Fibroblast of skin of back (primary cell): ENCODE measurements at places on chromosomes 16 and 17.

DNA sequence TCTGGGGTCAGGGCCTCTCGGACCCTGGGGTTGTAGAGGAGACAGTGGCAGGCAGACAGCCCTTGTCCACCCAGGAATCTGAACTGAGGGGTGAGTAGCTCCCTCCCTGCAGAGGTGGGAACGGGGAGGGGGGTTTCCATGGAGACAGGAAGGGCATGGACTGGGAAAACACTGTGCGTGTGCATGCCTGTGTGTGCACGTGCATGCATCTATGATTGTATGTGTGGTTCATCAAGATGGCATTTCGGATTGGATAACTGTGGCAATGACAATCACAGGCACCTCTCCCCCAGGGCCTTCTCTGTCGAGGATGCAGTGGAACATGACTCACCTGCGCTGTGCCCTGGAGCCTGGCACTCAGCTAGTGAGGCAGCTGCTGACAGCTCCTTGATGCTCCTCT, 6.1 kb upstream of the CD300C start:
- DNase-seq: no peak

GRCh38 chr17:69414408-69415274, at the start of gene MAP2K6:
Gene MAP2K6 (plus strand): TSS chr17:69414697. CDS start chr17:69414985, 288 bp downstream.
- DNase-seq: peak; percentile 56

- peak; percentile 49 for DNase-seq
Measured at GRCh38 chr17:81870131-81870980, 781 bp downstream of the ARHGDIA start.

GRCh38 chr17:73197161-73197560, 4.3 kb downstream of the COG1 start:
- no peak for DNase-seq

DNA sequence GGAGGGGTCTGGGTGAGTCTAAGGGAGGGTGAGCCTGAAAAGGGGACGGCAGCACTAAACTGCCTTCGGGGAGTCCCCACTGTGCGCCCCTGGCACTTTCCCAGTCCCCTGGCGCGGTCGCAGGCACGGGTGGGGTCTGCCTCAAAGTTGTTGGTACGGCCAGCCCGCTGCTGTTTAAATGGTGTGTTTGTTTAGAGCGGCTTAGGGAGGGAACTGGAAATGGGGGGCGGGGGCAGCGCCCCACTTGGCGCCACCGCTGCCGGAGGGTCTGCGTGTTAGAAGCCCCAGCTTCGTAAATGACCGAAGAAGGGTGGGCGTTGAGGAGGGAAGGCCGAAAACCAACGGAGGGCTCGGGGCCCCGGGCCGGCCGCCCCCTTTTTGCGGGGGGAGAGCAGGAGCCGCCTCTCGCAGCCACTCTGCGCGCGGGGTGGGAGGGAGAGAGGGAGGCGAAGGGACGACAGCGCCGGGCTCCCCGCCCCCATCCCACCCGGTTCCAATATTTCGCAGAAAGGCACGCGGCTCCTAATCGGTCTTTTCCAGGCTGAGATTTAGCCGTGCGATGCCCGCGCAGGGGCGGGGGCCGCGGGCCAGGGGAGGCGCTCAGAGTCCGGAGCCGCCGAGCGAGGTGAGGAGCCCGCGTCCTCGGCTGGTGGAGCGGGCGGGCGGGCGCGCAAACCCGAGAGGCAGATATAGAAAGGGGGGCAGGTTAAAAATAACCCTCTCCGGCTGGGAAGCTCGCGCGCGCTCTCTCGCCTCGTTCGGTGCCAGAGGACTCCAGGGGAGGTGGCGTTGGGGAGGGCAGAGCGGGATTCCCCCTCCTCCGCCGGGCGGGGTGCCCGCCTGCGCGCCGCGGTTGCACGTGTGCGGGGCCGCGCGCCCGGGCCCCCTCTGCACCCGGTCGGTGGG, 54.9 kb downstream of the SREBF1 start:
- DNase-seq: peak; percentile 68

DNA sequence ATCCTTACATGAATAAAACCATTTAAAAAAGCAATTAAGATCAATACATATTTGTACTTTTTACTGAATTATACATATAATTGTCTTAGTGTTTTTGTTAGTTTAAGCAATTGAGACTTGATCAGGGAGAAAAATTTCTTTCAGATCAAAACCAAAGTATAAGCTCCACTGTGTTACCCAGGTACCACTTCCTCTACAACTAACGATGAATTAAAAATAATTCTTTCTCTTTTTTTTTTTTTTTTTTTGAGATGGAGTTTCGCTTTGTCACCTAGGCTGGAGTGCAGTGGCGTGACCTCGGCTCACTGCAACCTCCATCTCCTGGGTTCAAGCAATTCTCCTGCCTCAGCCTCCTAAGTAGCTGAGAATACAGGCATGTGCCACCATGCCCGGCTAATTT, 6.8 kb downstream of the FBXO47 start:
- DNase-seq: no peak

- DNase-seq: no peak
Measured at GRCh38 chr17:80762076-80762475, 217.4 kb downstream of the RPTOR start.

DNA sequence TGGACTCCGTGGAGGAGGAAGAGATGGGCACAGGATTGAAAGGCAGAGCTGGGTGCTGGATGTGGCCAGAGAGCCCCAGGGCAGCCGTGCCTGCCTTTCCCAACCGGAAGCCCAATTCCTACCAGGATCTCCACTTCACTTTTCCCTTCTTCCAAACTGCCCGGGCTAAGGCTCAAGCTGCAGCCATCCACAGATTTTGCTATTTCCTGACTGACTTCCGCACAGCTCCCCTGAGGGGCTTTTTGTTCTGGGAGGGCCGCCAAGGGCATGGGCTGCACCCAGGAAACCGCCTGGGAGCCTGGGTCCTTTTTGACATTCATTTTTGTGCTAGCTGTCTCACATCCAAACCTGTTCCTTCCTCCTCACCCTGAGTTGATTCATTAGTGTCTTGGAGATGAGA, 4.2 kb downstream of the SHISA6 start:
- no peak for DNase-seq

DNA sequence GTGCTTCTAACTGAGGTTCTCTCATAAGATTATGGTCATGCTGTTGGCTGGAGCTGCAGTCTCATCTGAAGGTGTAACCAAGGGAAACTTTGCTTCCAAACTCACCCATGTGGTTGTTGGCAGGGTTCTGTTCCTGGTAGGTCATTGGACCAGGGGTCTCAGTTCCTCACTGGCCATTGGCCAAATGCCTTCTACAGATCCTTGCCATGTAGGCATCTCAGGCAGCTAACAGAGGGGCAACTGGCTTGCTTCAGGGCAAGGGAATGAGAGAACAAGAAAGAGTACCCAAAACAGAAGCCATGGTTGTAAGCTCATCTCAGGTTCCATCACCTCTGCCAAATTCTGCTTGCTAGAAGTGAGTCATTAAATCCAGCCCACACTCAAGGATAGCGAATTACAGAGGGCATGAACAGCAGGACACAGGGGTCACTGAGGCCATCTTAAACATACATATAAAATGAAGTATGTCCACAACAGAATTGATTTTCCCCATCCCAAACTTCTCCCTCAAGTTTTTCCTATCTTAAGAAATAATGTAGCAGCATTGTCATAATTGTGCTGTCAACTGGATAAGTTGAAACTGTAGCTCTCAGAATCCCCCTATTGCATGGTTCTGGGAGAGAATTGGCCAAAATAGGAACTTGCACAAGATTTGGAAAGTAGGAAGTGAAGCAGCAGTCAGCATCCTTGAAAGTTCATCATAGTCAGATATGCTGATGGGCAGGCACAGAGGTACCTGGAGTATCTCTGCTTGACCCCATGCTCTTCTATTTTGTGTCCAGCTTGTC, 42.4 kb upstream of the CES5A start:
- no peak for DNase-seq

DNA sequence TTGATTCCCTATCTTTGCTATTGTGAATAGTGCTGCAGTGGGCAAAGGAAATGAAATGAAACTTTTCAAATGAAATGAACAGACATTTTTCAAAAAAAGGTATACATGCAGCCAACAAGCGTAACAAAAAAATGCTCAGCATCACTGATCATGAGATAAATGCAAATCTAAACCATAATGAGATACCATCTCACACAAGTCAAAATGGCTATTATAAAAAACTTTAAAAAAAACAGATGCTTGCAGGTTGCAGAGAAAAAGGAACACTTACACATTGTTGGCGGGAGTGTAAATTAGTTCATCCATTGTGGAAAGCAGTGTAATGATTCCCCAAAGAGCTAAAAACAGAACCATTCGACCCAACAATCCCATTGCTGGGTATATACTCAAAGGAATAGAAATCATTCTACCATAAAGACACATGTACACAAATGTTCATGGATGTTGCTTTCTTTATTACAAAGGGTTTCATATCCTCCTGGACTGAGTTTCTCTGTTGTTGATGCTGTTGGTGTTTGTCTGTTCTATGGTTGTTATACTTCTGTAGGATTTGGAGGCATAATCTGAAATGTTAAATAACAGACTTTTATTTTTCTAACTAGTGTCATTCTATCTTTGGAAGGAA, 99.3 kb upstream of the SOX9 start:
- DNase-seq: no peak
